ENCODE measurements at places on chromosomes 2 and 18. TPM values are rescaled to one million over a fixed set of nuclear protein-coding genes. Genes with fewer than 3 reads are reported as not detected.

Gene CYTIP
- 203 TPM for total RNA-seq

Gene CRYGD
- total RNA-seq, result not detected

Gene KLF7
- total RNA-seq, result 21.8 TPM

Gene VWC2L
- not detected for total RNA-seq

Gene CYRIA
- 0.70 TPM for total RNA-seq

Gene PCARE
- total RNA-seq, result not detected

Gene KCNJ13
- total RNA-seq, result not detected

Gene COL4A3
- not detected for total RNA-seq

Gene KCNK3
- total RNA-seq, result not detected

Gene CHCHD5
- total RNA-seq, result 29.1 TPM

Gene PPP1R1C
- total RNA-seq, result not detected

Gene CYP1B1
- total RNA-seq, result 28.7 TPM

Gene COBLL1
- 0.02 TPM for total RNA-seq

Gene AFTPH
- 31.7 TPM for total RNA-seq

Gene AGXT
- total RNA-seq, result not detected

Gene PID1
- not detected for total RNA-seq

Gene BUB1
- 107 TPM for total RNA-seq

Gene RAB31
- total RNA-seq, result 1.1 TPM

Gene FMNL2
- 1.2 TPM for total RNA-seq

Gene RFX8
- 6.6 TPM for total RNA-seq

Gene C18orf54
- 8.9 TPM for total RNA-seq

Gene TSPYL6
- total RNA-seq, result not detected

Gene TMEFF2
- total RNA-seq, result not detected

Gene ZSWIM2
- not detected for total RNA-seq

Gene RNPEPL1
- total RNA-seq, result 126 TPM

Gene G6PC2
- total RNA-seq, result not detected

Gene ODC1
- total RNA-seq, result 63.3 TPM

Gene TRABD2A
- 64.9 TPM for total RNA-seq

Gene GEN1
- 45.4 TPM for total RNA-seq

Gene SLC16A14
- 1.5 TPM for total RNA-seq

Gene TRAF3IP1
- total RNA-seq, result 10.4 TPM

Gene SCG2
- total RNA-seq, result not detected

Gene GPC1
- 7.6 TPM for total RNA-seq

Gene INPP5D
- total RNA-seq, result 129 TPM

Gene ZBTB7C
- 0.11 TPM for total RNA-seq

Gene FAM110C
- total RNA-seq, result 3.3 TPM

Gene SERPINB12
- not detected for total RNA-seq

Gene RIT2
- total RNA-seq, result not detected

Gene AQP12B
- not detected for total RNA-seq

Gene ABCB11
- total RNA-seq, result not detected

Gene ALPP
- total RNA-seq, result not detected

Gene MDH1B
- 0.09 TPM for total RNA-seq

Gene HOXD12
- not detected for total RNA-seq

Gene IL1RL2
- not detected for total RNA-seq

Gene RAB17
- not detected for total RNA-seq

Gene CAPG
- total RNA-seq, result 403 TPM

Gene MZT2B
- 381 TPM for total RNA-seq
